ENCODE measurements at places on chromosomes 1 and 21. TPM values are rescaled to one million over a fixed set of nuclear protein-coding genes. Genes with fewer than 3 reads are reported as not detected.

DNA sequence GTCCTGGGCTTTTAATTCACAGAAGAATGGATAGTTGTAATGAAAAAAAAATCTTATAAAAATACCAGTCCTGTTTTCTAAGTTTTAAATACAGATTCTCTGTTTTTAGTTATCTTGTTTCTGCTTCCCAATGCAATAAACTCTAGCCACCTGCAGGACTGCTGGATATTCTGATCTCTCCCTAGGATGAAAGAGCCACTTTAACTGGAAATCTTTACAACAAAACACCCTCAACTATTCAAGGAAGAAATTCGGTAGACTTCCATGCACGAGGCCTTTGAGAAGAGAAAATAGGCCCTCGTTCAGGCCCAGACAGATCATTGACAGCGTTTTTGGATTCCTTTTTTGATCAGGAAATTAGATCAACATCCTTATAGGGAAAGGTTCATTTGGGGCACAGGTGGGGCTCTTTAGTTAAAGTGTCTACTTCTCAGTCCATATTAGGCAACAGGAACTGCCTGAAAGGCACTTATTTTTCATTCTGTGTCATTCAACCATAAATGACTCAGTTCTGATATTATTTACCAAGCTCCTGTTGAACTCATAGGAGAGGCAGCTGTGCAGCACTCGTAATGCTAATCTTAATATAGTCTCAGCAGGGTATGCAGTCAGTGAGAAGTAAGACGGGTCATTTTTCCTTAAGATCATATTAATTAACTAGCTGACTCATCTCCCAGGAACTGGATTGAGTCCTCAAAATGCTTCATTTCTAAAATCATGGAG is 71.1 kb upstream of the ERRFI1 start:
- DNase-seq = no peak

DNA sequence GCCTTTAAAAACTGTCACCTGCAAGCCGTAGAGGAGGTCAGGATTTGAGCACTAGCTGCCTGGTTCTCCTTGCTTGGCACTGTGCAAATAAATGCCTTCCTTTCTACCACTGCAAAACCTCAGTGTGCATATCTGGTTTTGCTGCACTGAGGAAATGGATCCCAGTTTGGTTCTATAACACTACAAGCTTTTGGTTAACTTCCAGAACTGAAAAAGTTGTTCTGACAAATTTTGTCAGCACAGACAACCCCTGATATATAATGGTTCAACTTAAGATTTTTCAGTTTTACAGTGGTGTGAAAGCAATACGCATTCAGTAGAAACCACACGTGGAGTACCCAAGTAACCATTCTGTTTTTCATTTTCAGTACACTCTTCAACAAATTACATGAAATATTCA is 29.8 kb upstream of the GALNT2 start:
- no peak for DNase-seq

GRCh38 chr1:208167261-208167869 is 76.8 kb downstream of the PLXNA2 start:
- no peak for DNase-seq

- no peak for DNase-seq
These were observed 6.2 kb downstream of the ZMYM1 start for GRCh38 chr1:35085421-35085820.

GRCh38 chr1:41800311-41800829 is 118.4 kb downstream of the HIVEP3 start:
- peak; percentile 66 for DNase-seq

Gene GPR3
- total RNA-seq = 0.18 TPM

GRCh38 chr1:210244746-210245367 is 12.3 kb downstream of the SERTAD4 start:
- DNase-seq = no peak

Gene TIE1
- total RNA-seq = 48.5 TPM

DNA sequence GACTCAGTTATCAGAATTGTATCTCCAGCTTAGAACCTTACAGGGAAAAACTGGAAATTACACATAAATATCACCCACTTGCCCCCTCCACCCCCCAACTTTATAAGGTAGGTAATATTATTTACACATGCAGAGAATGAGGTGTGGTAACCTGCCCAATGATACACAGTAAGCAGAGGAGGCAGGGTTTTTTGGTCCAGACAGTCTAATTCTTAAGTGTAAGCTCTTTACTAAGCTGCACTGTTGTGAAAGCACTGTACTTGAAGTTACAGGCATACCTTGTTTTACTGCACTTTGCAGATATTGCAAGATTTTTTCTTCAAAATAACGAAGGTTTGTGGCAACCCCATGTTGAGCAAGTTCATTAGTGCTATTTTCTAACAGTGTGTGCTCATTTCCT is 24.8 kb upstream of the MYOCOS start:
- DNase-seq = no peak

DNA sequence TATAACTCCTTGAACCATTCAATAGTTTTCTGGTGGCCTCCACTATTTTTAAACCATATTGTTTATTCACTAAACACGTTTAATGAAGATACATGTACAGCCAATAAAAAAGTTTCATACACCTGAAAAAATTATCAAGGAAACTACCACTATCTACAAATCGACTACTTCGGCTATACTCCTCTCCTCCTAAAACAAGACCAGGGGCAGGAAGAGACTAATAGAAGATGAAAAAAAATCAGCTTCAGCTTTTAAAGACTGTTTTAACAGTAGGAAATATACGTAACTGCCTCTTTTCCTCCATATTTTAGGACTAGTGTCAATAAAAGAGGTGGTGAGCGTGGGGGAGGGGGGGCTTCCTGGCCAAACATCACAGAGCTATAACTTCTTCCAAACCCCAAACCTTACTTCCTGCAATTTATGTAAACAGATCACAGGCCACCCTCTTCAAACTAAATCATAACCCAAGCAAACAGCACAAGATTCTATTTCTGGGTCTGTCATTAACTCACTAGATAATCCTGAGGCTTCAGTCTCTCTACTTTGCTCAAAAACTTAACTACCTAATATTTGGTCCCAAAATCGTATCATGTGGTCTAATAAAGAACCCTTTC is 15.1 kb downstream of the FOXJ3 start:
- no peak for DNase-seq

Gene CFAP141
- total RNA-seq = 2.8 TPM

DNA sequence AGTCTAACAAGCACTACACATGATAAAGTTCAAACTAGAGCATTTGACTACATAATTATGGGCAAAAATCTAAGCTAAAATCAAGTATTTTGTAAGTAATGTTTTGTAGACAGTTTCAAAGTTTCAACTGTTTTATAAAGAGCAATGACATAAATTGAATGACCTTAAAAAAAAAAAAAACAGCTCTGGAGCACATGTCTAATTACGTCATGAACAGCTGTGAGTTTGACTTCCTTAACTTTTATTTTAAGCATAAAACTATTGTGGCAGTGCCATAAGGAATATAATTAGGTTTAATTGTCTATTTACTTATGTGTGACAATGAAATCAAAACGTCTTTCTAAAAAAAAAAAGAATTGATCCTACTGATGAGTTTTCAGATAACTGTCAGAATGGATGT is 272.5 kb upstream of the LRRC7 start:
- no peak for DNase-seq

Gene MCOLN3
- 7.6 TPM for total RNA-seq

DNA sequence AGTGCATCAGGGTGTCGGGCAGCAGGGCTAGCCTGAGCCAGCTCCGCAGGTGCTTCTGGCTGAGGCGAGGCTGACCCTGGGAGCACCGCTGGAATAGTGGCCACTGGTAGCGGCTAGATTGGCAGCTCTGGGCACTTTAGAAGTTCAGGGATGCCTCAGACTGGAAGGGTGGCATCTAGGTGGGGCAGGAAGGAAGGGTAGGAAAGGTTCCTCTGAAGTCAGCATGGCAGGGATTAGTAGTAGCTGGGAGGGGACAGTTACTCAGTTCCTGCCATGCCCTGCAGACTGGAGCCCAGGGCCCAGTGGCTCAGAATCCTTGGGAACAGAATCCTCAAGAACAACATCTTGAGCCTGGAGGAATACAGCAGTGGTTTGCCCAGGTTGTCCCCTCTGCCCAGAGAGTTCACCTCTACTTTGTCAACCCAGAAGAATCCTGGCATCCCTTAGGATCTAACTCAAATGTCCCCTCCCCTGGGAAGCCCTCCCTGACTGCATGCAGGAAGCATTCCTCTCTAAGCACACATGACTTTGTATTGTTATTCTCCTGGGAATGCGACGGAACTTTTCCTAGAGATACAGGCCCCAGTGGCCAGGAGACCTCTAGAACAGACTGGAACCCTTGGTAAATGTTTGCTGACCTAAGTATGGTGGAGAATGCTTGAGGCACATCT is 39.5 kb upstream of the BCAR3 start:
- no peak for DNase-seq

All from lower lobe of right lung (tissue), 2 donors.